ENCODE measurements at places on chromosomes 3 and 15.

- DNase-seq = no peak
Observed at GRCh38 chr3:132255041-132255745, 62.0 kb upstream of the ACP3 start.

DNA sequence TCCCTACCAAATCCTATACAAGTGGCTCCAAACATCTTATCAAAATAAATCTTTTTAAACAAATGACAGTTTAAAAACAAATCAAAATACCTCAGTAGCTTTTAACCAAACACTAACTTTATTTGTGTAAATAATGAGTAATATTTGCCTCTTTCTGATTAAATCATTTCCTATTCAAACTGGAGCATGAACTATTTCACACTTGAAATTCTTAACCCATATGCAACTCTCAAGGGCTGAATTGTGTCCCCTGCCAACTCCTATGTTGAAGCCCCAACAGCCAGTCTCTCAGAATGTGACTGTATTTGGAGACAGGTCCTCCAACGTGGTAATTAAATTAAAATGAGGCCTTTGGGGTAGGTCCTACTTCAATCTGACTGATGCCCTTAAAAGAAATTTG, 55.9 kb upstream of the MCTP2 start:
- no peak for DNase-seq

DNA sequence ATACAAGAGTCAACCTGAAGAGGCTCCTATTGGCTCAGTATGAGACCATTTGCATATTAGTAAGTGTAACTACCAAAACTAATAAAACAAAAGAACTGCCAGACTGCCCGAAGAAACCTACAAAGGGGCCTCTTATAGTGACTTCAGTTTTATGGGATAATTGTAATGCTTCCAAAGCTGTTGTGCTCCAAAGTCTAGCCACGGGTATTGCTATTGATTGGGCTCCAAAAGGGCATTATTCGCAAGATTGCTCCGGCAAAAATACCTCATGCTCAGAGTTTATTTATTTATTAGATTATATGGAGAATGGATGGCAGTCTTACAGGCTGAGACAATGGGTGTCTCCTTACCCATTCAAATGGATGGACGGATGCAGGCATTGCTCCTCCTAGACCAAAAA, 11.4 kb downstream of the RPL22L1 start:
- DNase-seq = no peak

- peak; percentile 89 for DNase-seq
Observed at GRCh38 chr3:188400494-188401243, 246.7 kb downstream of the LPP start.

GRCh38 chr3:175728566-175728965, 869.4 kb downstream of the NAALADL2 start:
- DNase-seq = no peak

- no peak for DNase-seq
Observed at GRCh38 chr3:105315144-105315543, 51.6 kb upstream of the ALCAM start.

- DNase-seq = no peak
Observed at GRCh38 chr3:172777901-172778300, 27.4 kb downstream of the ECT2 start.

DNA sequence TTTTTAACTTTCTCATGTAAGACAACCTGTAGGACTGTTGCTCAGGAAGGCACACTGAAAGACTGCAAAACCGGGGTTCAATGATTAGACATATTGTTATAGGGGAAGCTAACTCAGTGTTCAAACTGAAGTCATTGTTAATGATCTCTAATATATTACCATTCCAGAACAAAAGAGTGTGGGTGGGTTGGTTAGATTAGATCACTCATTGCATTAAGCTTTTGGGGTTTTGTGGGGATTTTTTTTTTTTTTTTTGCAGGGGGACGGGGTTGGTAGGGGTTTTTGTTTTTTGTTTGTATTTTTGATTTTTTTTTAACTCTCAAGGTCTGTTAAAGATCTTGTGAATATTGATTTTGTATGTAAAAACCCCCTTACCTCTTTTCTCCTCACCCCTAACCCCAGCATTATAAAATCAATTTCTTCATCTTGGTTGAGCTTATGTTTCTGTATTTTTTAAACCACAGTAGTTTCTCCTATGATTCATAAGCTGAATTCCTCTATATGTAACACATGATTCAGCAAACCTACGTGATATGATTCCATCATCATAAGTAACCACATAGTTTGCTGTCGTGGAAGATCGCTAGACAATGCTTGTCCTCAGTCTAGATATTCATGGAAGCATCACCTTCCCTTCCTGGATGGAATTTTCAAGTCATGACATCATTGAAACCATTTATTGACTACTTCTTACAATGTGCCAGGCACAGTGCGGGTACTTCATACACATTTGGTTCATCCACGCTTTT, 544.1 kb upstream of the MDFIC2 start:
- DNase-seq = no peak

GRCh38 chr3:67876261-67876660, 221.8 kb upstream of the SUCLG2 start:
- DNase-seq = no peak

GRCh38 chr3:124203292-124203691, 211.4 kb upstream of the ROPN1 start:
- no peak for DNase-seq

- no peak for DNase-seq
Observed at GRCh38 chr15:61295239-61295638, 66.1 kb upstream of the RORA start.

- DNase-seq = peak; percentile 29
Observed at GRCh38 chr3:133377396-133377795, 22.5 kb upstream of the BFSP2 start.

- DNase-seq = no peak
Observed at GRCh38 chr15:66107070-66107469, 146.5 kb downstream of the MEGF11 start.

DNA sequence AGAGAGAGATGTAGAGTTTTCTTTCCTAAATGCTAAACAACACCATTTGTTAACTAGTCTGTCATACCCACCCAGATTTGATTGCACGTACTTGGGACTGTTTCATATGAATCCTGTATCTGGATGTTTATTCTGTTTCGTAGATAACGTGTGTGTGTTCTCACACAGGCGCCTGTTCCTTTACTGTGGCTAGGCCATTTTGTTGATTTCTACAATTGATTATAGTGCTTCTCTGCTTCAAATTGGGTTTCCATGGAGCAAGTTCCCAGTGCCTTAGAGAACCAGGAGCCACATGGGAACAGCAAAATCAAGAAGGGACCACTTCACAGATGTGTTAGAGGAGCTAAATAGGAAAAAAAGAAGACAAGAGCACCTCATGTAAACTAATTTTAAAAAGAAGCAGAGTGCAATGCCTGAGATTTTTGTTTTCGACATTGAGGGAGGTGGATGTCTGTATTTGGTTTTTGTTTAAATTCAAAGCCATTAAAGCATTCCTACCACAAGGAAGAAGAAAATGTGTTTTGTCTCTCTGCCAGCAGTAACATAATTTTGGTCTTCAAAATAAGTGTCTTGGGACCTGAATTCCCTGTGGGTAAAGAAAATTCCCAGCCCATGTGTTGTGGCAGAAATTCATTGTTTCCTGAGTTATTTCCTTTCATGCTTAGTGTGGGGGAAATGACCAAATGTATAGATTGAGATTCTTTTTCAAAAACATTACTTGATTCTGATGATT, 424.0 kb upstream of the C2CD4B start:
- no peak for DNase-seq

DNA sequence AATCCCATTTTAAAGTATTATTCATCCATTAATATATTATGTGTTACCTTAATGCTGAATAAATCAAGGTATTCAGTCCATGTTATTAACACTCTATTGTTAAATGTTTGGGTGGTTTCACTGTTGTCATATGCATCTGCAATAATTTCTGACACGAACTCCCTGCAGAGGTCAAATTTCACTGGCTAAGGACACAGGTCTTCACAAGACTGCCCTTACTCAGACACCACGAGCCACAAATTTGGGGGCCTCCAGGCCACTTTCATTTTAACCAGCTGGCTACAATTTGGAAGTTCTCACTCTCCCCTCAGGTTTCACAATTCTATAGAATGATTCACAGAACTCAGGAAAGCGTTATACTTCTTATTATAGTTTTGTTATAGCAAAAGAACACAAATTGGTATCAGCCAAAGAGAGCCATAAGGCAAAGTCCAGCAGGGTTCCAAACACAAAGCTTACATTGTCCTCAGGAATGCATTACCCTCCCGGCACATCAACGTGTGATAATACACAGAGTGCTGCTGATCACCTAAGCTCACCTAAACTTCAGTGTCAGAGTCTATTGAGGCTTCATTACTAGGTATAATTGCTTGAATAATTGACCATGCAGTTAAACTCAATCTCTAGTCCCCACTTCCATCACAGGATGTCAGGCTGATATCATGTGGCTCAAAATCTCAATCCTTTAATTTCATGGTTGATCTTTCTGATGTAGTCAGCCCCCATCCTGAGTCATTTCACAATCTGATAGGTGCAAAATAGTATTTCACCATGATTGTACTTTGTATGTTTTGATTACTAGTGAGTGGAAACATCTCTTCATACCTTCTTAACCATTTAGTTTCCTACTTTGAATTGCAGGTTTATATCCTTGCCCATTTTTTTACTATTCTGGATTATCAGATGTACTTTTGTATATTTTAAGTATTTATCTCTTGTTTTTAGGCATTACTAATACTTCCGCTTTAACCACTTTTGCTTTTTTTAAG, 441.4 kb upstream of the AGTR1 start:
- DNase-seq = no peak

GRCh38 chr15:82177291-82178010, 85.1 kb downstream of the EFL1 start:
- no peak for DNase-seq

DNA sequence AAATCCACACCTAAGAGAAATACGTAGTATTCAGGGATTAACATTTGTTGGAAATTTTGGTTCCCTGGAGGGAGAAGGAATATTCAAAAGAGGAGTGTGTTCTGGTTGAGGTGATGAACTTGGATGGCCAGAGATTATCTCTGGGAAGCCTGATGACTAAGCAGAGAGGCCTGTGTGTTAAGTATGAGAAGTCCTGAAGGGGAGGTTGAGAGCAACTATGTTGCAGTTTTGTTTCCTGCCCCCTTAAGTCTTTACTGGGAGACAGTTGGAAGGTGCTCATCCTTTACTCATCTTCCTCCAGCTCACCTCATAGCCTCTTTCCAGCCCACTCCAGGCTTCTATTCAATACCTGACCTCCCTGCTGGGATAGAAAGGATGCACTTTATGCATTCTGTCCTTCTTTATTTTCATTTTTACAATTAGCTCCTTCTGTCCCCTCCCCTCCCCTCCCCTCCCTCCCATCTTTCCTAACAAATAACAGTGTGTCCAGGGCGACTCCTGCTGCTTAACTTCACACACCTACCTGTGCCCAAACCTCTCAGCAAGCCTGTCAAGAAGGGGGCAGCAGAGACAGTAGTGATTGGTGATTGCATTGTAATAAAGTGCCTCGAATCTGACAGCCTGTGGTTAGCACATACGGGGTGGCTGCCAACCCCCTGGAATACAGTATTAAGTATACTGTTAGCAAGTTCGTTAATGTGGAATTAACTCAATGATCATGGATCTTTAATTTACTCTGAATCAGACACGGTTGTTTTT, 11.9 kb downstream of the RAP2B start:
- no peak for DNase-seq

DNA sequence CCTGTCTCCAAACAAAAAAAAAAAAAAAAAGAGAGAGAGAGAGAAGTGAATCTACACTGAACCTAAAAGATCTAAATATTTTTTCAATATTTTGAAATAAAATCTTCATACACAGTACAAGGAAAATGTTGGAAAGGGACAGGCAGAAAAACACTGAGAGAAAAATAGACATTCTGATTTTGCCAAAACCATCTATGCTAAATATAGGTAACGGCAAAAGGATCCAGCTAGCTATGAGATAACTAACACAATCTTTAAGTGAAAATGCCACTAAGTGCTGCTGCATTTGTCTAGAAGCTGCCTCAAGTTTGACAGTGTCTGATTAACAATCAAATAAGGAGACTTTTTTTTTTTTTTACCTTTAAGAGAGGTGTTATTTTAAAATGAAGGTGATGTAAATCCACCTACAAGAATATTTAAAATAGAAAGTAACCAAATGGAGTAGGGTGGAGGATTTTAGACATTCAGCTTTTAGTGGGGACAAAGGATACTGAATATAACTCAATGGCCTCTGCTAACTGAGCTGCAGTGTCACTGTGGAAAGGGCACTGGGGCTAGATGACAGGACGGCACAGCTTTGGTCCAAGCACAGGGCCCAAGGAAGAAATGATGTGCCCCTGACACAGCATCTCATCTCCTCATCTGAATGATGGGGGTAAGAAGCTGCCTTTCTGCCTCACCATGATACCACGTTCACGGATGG, 62.4 kb downstream of the HACD2 start:
- no peak for DNase-seq

DNA sequence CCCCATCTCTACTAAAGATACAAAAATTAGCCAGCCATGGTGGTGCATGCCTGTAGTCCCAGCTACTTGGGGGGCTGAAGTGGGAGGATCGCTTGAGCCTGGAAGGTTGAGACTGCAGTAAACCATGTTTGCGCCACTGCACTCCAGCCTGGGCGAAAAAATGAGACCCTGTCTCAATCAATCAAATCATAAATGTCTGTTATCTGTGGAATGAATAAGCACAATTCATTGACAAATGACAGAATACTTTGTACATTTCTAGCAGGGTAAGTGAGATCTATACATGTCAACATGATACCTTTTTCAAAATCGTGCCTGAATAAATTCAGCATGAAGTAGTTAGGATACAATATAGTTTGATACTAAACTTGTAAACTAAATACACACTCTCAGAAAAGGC, 181.2 kb downstream of the FOXP1 start:
- no peak for DNase-seq

DNA sequence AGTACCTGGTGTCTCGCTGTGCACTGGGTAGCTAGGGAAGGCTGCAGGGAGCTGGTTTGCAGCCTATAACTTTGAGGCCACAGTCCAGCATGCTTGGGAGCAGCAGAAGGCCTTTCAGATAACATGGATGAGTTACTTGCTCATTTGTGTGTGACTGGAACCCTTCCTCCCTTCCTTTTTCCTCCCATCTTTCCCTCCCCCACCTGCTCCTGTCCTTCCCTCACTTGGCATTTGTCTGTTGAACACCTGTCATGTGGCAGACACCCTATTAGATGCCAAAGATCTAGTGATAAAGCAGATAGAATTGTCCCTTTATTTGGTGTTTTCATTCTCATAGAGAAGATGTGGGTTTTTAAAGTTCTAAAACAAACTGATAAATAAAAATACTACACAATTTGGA, 71.6 kb downstream of the LRTM1 start:
- DNase-seq = no peak

- DNase-seq = no peak
Observed at GRCh38 chr3:123158330-123158729, 43.4 kb upstream of the SEC22A start.

- DNase-seq = no peak
Observed at GRCh38 chr3:13706451-13706850, 157.5 kb downstream of the FBLN2 start.

Measured in MM.1S (cell line).